ENCODE measurements at places on chromosomes 2 and 18. TPM values are rescaled to one million over a fixed set of nuclear protein-coding genes. Genes with fewer than 3 reads are reported as not detected.

RMDN2 gene
- total RNA-seq: 3.2 TPM

ALPP gene
- not detected for total RNA-seq

AQP12A gene
- total RNA-seq: not detected

IL1F10 gene
- total RNA-seq: not detected

GALNT3 gene
- total RNA-seq: 0.32 TPM

GALM gene
- total RNA-seq: 13.1 TPM

SULT1C2 gene
- not detected for total RNA-seq

SNED1 gene
- total RNA-seq: 6.2 TPM

SLC20A1 gene
- total RNA-seq: 101 TPM

TMEM37 gene
- 0.91 TPM for total RNA-seq

EHBP1 gene
- total RNA-seq: 32.5 TPM

KATNAL2 gene
- total RNA-seq: 0.32 TPM

LRRC30 gene
- not detected for total RNA-seq

DYTN gene
- total RNA-seq: not detected

ASB18 gene
- not detected for total RNA-seq

CIB4 gene
- total RNA-seq: not detected

FOSL2 gene
- 15.3 TPM for total RNA-seq

SCN2A gene
- 0.46 TPM for total RNA-seq

DSG1 gene
- total RNA-seq: not detected

SERPINB11 gene
- not detected for total RNA-seq

RAB6C gene
- total RNA-seq: not detected

EFR3B gene
- total RNA-seq: 0.32 TPM

ITPRID2 gene
- 236 TPM for total RNA-seq

POTEC gene
- total RNA-seq: not detected

WDR12 gene
- total RNA-seq: 31.8 TPM

HOXD13 gene
- total RNA-seq: not detected

FAHD2A gene
- total RNA-seq: 56.4 TPM

EPB41L3 gene
- total RNA-seq: 169 TPM

HDHD2 gene
- total RNA-seq: 9.4 TPM

MSTN gene
- total RNA-seq: not detected

DNAJC5G gene
- total RNA-seq: not detected

UGT1A4 gene
- not detected for total RNA-seq

PIEZO2 gene
- total RNA-seq: 2.6 TPM

Data from epithelial cell of umbilical artery (primary cell).